HuH-7.5 (cell line): ENCODE measurements at places on chromosomes 5 and 9.

- DNase-seq, result no peak
Observed at GRCh38 chr5:135027697-135028615, 6.1 kb downstream of the PITX1 start.

GRCh38 chr5:35129921-35130485 lies 82.3 kb upstream of the AGXT2 start:
- DNase-seq, result no peak

GRCh38 chr5:52692606-52693005 lies 95.1 kb upstream of the ITGA1 start:
- no peak for DNase-seq

GRCh38 chr5:100434815-100435214 lies 100.4 kb upstream of the FAM174A start:
- no peak for DNase-seq

DNA sequence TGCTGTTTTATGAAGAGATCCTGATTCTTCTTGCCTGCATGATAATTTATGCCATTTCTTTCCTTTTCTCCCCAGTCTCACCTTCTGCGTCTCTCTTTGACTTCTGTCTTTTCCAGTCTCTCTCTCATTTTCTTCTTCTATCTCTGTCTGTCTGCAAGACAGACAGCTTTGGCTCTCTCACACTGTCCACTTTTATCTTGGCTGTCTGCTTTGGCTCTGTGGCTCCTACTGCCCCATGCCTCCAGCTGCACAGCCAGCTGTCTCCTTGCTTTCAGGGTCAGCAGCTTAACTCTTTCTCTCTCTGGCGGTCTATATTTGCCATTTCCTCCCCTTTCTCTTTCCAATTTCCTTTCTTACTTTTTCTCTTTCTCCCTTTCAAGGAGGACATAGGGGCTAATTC lies 971.1 kb upstream of the COX7C start:
- no peak for DNase-seq

DNA sequence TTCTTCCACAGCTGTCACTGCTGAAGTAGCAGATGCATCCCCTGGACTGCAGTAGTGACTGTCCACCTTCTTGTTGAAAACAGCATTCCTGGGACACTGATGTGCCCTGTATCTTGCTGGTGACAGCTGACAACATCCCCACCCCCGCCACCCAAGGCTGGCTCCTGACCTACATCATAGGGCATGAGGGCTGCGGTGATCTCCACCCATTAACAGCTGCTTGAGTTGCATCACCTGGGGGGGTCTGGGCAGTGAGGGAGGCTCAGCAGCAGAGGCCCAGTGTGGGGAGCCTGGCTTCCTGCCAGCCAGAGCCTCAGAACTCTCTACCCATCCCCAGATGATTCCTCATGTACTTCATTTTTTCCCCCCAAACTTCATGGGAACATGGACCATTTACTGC lies 4.1 kb downstream of the PRUNE2 start:
- DNase-seq, result no peak

DNA sequence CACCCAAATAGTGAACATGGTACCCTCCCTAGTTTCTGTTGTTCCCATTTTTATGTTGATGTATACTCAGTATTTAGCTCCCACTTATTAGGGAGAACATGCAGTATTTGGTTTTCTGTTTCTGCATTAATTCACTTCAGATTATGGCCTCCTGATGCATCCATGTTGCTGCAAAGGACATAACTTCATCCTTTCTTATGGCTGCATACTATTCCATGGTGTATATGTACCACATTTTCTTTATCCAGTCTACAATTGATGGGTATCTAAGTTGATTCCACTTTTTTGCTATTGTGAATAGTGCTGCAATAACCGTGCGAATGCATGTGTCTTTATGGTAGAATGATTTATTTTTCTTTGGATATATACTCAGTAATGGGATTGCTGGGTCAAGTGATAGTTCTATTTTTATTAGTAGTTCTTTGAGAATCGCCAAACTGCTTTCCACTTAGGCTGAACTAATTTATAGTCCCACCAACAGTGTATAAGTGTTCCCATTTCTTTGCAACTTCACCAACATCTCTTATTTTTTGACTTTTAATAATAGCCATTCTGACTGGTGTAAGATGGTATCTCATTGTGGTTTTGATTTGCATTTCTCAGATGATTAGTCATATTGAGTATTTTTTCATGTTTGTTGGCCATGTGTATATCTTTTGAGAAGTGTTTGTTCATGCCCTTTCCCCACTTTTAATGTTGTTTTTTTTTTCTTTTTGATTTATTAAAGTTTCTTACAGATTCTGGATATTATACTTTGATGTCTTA lies 79.6 kb downstream of the SMIM15 start:
- no peak for DNase-seq

DNA sequence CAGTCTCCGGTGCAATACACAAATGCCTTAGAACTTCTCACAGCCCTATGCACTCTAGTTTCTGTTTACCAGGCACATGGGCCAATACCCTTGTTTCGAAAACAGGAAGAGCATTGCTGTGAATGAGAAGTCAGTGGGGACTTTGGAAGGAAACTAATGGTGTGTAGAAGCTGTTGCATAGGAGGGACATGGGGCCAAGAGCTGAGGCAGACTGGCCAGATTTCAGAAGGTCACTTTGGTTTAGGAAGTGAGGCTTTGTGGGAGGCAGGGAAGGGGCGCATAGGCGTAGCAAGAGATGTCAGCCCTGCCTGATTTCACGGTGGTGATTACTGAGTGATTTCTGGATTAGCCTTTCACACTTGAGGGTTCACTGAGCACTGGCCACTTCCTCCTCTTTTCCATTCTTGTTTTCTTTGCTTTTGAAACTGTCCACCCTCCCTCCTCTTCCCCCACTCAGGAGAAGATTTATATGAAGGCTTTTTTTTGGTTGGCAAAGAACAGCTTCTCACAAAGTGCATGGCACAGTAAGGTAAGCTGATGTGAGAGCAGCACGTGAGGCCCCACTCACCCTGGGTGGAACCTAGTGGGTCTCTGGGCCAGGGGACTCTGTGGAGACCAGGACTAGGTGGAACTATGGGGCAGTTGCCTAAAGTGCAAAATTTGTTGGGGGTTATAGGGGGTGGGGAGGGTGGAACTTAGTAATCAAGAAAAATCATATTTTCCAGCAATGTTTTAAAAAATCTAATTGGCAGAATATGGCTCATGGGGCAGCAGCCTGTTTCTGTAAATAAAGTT lies 6.1 kb upstream of the TMEM252 start:
- no peak for DNase-seq

GRCh38 chr5:65150599-65151304 lies 331.0 kb downstream of the ADAMTS6 start:
- no peak for DNase-seq

DNA sequence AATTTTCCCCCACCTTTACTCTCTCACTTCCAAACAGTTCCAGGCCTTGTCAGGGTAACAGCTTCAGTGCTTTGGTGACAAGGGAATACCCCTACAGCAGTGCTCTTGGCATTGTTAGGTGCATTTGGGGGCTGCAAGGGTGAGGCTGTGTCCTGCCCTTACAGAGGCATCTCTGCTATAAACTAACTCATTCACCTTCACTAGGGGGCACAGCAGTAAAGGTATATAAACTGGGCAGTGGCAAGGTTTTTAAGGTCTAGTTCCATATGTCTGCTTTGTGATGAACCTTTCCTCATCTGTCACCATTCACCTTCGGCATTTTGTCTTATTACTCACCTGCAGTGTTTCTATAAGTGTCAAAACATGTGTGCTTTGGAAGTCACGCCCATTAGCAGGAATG lies 79.1 kb upstream of the GPR151 start:
- DNase-seq, result no peak

GRCh38 chr5:139863855-139864558 lies 68.4 kb downstream of the PSD2 start:
- peak; percentile 73 for DNase-seq

GRCh38 chr5:31585895-31586270 lies 53.0 kb upstream of the PDZD2 start:
- no peak for DNase-seq
